Activated CD8-positive, alpha-beta T cell treated with anti-CD3 and anti-CD28 coated beads, Interleukin-2, amount 10 ng/mL, durations not matched to agents 7 days and 5 days (primary cell): ENCODE measurements at places on chromosomes 4 and X. TPM values are rescaled to one million over a fixed set of nuclear protein-coding genes. Genes with fewer than 3 reads are reported as not detected.

DNA sequence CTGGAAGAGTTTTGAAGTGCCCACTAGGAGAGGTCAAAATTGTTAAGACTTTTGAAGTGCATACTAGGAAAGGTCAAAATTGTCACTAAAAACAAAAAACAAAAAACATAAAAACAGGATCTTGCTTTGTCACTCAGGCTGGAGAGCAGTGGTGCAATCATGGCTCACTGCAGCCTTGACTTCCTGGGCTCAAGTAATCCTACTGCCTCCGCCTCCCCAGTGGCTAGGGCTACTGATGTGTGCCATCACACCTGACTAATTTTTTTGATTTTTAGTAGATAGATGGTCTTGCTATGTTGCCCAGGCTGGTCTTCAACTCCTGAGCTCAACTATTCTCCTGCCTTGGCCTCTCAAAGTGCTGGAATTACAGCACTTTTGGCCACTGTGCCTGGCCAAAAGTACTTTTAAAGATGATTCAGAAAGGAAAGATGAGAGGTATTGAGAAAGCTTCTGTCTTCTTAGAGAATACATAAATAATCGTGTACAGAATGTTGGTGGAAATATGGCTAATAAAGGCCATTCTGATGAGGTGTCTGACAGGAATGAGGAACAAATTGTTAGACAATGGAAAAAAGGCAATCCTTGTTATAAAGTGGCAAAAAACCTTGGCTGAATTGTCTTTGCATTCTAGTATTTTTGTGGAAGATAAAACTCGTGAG lies 43.3 kb upstream of the STX18 start:
- no peaks in the 10 kb centered on the region for H3K4me1 ChIP-seq
- no peaks in the 10 kb centered on the region for H3K27me3 ChIP-seq
- no peak for DNase-seq
- H3K4me3 ChIP-seq: no peak overlapping the region

DNA sequence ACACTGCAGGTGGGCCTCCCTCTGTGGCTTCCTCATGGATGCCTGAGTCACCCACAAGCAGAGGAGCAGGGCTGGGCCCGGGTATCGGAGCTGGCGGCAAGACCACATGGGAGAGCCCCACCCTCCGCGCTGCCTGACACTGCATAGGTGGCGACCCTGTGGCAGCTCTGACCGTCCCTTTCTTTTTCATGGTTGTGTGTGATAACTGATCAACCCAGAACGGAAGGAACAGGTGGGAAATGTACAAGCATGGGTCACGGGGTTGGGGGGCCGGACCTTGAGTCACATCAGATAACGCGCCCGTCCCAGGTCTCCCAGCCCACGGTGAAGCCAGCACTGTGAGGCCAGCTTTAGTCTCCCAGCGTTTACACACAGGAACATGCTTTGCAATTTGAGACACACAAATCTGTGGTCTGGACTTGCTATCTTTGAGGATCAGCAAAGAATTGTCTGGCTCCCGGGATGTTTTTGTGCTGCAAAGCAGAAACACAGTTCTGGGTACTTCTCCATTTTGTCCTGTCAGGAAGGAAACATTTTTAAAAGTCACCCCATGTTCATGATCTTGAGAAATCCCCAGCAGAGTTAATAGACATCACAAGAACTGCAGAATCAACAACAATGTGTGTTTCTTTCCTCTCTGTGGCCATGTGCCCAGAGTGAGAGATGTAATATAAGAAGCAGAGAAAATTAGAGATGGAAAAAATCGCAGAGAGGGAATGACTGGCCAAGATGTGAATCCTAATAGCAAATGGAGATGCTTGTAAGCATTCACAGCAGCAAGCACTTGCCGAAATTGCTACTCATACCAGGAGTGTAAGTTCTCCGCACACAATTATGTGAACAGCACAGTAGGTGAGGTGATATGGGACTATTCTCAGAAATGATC lies 70.1 kb upstream of the CBR4 start:
- no peak overlapping the region for H3K4me3 ChIP-seq
- H3K27ac ChIP-seq: no peak overlapping the region
- no peak for DNase-seq
- H3K36me3 ChIP-seq: no peaks in the 10 kb centered on the region

Gene SPANXA2
- total RNA-seq: not detected

Gene UGT2B17
- not detected for total RNA-seq

DNA sequence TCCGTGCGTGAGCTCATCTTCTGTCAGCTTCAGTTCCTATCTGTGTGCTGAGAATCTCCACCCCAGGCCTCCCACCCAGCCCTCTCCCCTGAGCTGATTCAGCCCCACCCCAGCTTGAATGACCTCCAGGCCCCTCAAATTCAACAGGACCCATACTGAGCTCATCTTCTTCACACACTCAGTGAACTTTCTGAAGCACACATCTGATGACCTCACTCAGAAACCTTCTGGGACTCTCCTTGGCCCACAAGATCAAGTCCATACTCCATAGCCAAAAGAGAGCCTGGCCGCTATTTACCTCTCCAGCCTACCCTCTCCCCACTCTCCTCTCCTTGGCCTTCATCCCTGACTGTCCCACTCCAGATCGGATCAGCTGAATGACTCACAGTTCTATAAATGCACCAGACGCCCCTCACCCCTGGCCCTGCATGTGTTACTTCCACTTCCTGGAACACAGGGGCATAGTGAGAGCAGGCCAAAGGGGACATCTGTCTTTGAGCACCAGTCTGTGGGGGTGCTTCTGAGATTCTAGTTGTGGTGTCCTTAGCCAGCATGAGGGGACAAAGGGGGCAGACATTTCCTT lies 62.5 kb downstream of the PJA1 start:
- H3K27me3 ChIP-seq: no peaks in the 10 kb centered on the region
- H3K36me3 ChIP-seq: no peaks in the 10 kb centered on the region

DNA sequence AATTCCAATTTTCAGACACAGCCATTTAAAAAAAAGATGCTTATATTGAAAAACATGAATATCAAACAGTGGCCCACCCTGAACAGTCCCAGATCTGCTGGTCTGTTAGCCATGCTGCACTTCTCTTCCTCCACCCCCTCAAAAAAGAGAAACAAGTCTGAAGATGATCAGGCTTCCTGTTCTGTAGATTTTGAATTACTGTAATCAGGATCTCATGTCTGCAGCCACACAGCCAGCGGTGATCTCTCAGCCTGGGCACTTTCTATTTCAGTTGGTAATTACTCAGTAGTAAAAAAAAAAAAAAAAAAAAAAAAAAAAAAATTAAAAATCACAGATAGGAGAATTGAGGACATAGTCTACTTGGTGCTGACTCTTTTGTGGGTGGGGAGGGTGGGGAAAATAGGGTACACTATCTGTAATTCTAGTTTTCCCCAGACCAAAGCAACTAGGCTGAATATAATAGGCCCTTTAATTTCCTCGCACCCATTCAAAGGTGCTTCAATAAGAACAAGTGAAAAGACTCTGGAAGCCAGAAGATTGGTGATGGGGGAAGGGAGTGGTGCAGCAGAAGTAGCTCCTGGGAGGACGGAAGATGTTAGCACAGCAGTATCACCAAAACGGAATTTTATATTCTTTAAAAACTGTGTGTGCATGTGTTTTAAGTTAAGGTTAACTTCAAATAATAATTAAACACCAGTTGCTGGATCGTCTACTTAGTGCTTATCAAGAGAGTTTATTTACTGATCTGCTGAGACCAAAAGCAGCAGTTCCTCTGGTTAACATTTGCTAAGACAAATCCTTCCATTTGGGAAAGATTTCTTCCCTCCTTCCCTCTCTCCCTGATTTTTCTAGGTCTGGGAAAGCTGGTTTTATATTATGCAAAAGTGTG lies 47.0 kb downstream of the SPRY1 start:
- no peaks in the 10 kb centered on the region for H3K27me3 ChIP-seq
- peak; percentile 63 for DNase-seq
- peaks cover 42% of the 10 kb centered on the region for H3K4me1 ChIP-seq
- peak overlapping the region; percentile 76 for H3K4me3 ChIP-seq
- peaks cover 13% of the 10 kb centered on the region for H3K36me3 ChIP-seq
- peak overlapping the region; percentile 94 for H3K27ac ChIP-seq

DNA sequence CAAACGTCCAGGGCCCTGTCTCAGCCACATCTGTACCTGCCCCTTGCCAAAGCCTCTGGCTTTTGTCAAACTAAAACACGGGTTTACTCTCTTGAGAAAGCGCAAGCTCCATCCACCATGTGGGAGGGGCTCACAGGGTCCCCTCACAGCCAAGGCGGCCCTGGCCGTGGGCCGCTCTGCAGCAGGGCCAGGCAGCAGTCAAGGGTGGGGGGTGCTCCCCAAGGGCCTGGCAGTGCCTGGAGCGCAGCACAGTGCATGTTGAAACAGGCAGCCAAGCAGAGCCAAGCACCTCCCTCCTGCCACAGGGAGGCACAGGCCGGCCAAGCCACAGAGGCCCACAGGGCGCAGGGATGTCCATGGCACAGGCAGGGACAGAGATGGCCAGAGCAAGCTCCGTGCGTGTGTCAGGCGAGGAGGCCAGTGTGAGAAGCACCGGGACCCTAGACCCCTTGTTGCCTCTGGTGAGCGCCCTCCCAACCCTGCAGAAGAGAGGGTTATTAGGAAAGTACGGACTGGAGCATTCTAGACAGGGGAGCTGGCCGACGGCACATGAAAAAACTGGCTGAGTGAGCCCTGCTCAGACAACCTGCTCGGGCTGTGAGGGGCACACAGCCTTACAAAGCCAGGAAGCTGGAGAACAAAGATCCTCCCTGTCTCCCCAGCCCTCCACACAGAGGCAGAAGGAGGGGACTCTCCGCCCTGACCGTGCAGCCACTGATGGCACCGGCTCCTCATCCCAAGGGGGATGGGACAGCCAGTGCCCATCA lies 39.0 kb downstream of the FAM53A start:
- H3K36me3 ChIP-seq: no peaks in the 10 kb centered on the region
- no peak overlapping the region for H3K27ac ChIP-seq
- peaks cover 8% of the 10 kb centered on the region for H3K4me1 ChIP-seq

DNA sequence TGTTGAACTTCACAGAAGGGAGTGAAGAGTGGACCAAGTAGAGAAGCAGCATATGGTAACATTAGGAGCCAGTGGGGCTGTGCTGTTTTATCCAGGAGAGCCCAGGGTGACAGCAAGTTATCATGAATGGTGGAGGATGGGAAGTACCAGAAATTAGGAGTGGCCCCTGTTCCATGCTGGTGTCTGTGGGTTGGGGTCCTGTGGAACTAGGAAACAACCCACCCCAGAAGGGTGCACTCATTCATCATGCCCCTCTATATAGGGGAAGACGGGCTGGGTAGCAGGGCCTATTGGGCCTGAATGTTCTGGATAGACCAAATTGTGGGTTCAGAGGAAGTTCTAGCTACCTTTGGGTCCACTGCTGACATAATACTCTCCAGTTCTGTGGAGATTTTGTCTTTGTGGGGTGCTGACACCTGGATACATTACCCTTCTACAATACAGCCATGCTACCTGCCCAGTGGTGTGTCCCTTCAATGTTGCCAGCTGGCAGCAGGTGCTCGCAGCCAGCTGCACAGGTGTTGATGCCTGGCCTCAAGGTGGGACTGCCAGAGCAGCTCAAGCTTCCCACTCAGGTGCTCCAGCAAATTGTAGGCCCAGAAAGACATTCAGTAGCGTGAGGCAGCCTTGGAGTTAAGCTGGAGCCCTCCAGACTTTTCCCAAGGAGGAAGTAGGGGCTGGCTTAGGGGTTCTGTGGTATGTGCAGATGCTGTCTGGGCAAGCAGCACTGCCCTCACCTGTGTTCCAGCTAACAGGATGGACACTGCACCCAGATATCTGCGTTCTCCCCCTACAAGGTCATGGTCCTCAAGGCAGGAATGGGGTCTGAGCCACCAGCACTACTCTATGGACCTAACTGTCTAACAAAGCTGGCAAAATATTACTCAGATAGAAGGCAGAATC lies 106.5 kb downstream of the NHSL2 start:
- peaks cover 6% of the 10 kb centered on the region for H3K4me1 ChIP-seq
- H3K36me3 ChIP-seq: no peaks in the 10 kb centered on the region
- H3K4me3 ChIP-seq: no peak overlapping the region
- H3K27ac ChIP-seq: no peak overlapping the region
- peaks cover 52% of the 10 kb centered on the region for H3K27me3 ChIP-seq
- no peak for DNase-seq

Gene CEP135
- total RNA-seq: 16.4 TPM

Gene AR
- total RNA-seq: not detected

DNA sequence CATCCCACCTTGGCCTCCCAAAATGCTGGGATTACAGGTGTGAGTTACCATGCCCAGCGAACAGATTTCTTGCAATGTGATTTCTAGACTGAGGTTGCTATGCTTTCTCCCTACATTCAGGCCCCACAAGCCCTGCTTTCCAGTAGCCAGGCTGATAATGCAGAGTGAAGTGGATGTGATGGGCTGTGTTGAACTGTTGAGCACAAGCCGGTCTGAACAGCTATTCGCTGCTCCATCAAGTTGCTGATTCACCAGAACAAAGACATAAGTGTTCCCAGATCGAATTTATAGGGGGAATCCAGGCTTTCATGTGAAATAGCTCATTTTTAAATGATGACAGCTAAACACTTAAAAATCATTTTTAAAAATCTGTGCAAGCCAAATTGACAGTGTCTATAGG lies 8.0 kb downstream of the NIPAL1 start:
- no peaks in the 10 kb centered on the region for H3K36me3 ChIP-seq
- peaks cover 10% of the 10 kb centered on the region for H3K4me1 ChIP-seq
- H3K27me3 ChIP-seq: peaks cover 7% of the 10 kb centered on the region
- H3K27ac ChIP-seq: no peak overlapping the region

DNA sequence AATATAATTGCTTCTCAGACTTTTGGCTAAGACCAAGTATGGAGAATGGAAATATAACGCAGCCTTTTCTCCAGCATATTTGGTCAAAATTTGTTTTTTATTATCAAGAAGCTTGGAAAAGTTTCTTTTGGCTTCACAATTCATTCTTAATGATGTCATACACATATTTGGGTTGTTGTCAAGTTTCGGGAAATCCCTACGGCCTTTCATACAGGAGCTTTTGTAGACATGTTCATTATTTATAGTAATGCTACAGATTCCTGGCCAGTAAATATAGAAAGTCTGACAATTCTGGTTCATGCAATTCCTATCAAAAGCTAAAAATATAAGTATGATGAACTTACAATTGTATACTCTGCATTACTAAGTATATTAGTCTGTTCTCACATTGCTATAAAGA lies 112.9 kb downstream of the IRF2 start:
- H3K27me3 ChIP-seq: no peaks in the 10 kb centered on the region
- H3K4me3 ChIP-seq: no peak overlapping the region
- H3K36me3 ChIP-seq: no peaks in the 10 kb centered on the region
- H3K4me1 ChIP-seq: peaks cover 4% of the 10 kb centered on the region
- DNase-seq: no peak
- H3K27ac ChIP-seq: no peak overlapping the region

DNA sequence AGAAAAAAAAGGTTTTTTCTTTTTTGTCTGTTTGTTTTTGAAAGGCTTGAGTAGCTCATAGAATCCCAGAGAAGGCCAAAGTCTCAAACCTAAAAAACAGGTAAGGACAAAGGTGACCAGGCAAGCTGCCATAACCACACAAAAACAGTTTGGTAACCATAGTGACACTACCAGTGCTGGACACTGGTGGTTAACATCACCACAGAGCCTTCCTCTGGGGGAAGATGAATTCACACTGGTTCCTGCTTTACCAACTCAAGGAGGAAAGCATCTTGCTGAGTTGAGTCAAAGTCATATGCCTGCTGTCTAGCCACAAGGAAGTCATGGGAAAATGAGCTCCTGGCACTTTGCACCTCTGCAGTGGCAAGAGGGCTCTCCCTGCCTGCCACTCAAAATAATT lies 32.5 kb downstream of the IDS start:
- H3K27me3 ChIP-seq: no peaks in the 10 kb centered on the region
- DNase-seq: no peak
- H3K4me3 ChIP-seq: no peak overlapping the region
- H3K36me3 ChIP-seq: peaks cover 5% of the 10 kb centered on the region
- no peak overlapping the region for H3K27ac ChIP-seq
